ENCODE measurements at places on chromosomes 11 and 22.

DNA sequence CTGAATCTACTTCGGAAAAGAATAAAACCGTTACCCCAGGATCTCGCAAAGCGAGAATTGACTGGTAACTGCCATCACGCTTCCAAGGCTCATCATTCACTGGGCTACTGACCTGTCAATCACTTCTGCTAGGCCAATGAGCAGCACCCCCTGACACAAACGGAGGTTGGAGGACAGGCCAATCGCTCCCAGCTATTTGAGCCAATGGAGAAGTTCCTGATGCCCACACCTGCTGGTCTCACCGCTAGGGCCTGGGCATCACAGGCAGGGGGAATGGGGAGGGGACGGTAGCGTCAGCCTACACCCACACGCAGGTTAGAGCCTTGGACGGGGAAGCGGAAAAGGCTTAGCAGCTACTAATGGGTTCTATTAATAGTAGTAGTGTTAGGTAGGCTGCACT, 56.7 kb upstream of the CHST1 start:
- DNase-seq: no peak

DNA sequence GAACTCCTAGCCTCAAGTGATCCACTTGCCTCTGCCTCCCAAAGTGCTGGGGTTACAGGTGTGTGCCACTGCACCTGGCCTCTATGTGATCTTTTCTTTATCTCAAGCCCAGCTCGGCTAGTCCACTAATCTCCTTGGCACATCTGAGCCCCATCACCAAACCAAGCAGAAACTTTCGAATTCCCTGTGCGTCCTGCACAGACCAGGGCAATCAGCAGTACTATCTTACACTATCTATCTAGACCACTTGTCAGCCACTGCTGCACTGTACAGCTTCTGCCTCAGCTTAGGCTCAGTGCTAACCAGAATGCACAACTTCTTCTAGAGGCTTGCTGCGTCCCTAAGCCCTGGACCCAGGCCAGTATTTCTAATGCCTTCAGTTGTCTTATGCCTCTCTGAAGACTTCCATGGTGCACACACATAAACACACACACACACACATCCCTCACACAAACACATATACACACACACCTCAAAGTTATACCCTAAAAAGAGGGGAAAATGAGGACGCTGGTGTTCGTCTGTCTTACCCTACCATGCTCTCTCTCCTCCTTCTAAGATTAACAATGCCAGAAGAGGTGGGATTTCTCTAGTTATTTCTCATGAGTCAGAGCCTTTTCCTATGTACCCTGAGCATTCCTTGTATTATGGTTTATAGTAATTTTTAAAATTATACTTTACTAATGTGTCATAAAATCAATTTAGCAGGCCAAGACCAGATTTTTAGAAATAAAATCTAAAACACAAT, 59.3 kb upstream of the FAM181B start:
- DNase-seq: no peak

- DNase-seq: no peak
Measured at GRCh38 chr11:16226245-16226644, 130.1 kb downstream of the SOX6 start.

DNA sequence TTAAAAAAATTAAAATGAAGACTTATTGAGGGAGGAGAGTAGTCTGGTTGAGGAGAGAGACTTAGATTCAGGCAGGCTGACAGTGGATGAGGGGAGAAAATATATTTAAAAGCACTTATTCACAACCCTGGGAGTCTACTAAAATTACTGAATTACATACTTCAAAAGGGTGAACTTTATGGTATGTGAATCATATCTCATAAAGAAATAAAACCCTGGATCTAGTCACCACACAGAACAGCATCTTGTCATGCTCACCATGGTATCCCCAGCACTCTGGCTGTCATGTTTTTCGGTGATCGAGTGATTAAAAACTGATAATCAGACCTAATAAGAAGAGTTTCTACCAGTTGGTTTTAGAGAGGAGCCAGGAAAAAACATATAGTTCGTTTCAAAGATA, 11.0 kb downstream of the TEAD1 start:
- DNase-seq: no peak

- no peak for DNase-seq
Measured at GRCh38 chr11:46306296-46306853, 28.9 kb downstream of the CREB3L1 start.

- no peak for DNase-seq
Measured at GRCh38 chr11:13262096-13262495, 15.5 kb upstream of the BMAL1 start.

DNA sequence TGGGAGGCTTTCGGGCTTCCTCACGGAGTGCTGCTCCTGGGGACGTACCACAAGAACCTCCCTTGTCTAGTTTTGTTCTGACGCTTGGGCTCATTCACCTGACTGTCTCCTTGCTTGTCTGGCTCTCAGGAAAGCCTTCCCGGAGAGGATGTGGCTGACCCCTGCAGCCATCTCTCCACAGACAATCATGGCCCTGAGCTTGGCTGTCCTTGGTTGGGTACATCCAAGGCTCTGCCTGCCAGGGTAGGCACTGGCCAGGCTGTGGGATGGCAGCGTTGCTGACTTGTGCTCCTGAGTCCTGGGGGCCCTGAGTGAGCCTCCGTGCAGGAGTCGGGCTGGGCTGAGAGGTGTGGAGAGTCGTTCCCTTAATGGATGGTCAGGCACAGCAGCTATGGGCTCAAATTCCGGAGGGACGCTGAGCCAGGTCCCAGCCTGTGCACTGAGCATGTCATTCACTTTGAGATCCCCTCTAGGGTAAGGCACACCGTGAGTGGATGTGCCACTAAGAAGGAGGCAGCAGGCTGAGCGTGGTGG, 32.8 kb downstream of the BCR start:
- DNase-seq: no peak

DNA sequence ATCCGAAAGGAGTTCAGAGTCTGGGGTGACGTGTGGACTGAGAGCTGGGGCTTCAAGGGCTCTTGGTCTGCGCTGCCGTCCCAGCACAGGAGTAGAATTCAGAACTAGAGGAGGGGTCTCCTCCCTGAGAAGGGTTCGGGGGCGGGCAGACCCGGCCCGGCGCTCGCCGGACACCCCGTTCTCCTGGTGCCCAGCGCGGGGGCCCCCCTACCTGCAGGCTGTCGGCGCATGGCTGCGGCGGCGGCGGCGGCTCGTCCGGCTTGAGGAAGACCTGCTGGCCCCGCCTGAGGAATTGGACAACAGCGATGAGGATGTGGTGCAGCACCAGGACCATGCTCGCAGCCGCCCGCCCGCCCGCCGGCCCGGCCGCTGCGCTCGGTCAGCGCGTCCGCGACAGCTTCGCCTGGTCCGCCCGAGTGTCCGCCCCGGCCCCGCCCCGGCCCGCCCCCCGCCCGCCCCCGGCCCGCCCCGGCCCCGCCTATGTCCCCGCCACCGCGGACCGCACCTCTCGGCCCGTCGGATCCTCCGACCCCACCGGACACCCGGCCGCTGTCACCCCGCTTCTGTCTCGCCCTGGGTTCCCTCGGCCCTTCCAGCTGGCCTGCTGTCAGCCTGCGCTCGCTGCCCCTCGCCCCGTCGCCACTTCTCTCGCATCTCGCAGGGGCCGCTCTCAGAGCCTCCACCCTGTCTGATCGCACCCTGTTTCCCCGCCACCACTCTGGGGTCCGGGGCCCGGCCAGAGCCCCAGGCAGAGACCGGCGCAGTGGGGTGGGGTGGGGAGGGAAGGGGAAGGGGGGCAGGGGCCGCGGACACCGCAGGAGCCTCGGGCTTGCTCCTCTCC, 32.0 kb downstream of the PDE2A start:
- DNase-seq: no peak

GRCh38 chr11:1701091-1701807, 4.3 kb downstream of the KRTAP5-6 start:
- DNase-seq: no peak

DNA sequence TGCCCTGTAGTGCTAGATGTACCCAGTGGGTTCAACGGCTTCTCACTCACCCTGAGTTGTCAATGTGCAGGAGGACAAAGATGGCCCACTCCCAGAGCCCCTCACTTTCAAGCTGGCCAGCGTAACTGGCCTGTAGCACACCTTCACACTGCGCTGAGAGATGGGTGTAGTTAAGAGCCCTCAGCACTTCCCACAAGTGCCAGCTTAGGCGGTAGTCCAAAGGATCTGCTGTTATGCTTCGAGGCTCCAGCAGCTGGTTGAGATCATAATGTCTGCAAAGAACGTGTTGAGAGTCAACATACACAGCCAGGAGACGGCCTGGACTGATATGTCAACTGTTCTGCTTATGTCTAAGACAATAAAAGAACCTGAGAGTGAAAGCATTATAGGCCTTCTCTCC, 14.7 kb upstream of the CHRNA10 start:
- no peak for DNase-seq

GRCh38 chr11:129275828-129276227, 83.7 kb upstream of the ARHGAP32 start:
- DNase-seq: no peak

- peak; percentile 21 for DNase-seq
Measured at GRCh38 chr11:107565219-107565937, at the start of gene ALKBH8. Gene ALKBH8 (minus strand): TSS chr11:107565735. CDS start chr11:107560893, 4,842 bp downstream.

DNA sequence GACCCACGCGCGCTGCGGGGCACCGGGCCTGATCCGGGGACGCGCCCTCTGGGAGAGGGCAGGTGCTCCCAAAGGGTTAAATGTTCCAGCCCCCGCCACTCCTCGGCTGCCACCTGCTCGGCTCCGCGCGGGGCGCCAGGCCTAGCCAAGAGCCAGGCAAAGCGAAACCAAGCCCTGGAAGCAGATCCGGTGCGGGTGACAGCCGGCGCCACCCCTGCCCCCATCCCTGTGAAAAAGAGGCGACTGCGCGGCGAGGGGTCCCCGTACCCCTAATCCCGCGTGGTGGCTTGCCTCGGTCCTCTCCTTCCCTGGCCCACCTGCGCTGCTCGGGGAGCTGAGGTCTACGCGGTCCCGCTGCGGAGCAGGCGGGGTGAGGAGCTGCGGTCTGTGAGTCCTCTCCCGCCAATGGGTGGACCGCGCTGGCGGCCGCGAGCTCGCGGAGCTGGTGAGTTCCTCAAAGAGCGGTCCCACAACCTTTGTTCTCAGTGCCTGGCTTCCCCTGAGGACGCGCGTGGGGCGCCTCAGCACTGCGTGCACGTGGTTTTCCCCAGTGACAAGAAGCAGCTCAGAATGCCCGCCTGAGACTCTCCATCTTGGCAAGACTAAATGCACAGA, at the start of gene ME3:
Gene ME3 (minus strand): TSS at position 610 of the 615 bp plus-strand sequence.
- no peak for DNase-seq

- no peak for DNase-seq
Measured at GRCh38 chr11:72471005-72471898, 36.9 kb upstream of the CLPB start.

- DNase-seq: no peak
Measured at GRCh38 chr11:107956543-107956942, 28.3 kb downstream of the RAB39A start.

GRCh38 chr22:38109371-38110001, 998 bp downstream of the BAIAP2L2 start:
- no peak for DNase-seq

GRCh38 chr11:43497144-43497543, 138.4 kb downstream of the TTC17 start:
- no peak for DNase-seq

DNA sequence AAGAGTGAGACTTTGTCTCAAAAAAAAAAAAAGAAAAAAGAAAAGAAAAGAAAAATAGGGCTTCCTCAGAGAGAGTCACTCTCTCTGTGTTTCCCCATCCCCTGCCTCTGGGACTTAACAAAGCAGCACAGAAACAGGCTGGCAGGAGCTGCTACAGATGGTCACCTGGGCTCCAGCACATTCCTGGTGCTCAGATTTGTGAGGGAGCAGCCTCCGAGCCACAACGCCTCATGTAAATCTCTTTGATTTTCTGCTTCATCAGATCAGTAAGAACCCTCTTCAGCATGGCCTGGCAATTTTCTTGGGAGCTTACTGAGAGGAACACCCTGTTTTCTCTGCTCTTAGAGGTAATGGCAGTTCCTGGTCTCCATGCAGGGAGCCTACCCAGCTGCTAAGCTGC, 15.2 kb upstream of the LDHA start:
- DNase-seq: no peak

GRCh38 chr22:35368386-35368785, 12.5 kb upstream of the HMOX1 start:
- DNase-seq: no peak

DNA sequence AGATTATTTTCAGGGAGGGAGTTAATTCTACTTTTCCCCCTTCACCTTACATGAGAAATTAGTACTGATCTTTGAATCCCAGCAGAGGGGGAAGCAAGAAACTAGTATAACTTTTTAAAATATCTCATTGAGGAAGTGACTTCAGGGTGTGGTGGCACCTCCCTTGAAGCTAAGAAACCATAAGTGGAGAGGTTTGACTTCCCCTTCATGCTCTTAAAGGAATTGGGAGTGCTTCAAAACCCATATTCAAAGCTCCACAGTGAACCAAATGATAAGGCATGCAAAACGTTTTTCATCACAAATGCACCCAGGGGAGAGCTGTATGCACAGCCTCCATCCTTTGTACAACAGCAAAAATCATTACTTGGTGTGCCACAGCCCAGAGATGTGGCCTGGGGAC, 540 bp downstream of the MS4A14 start:
- no peak for DNase-seq

DNA sequence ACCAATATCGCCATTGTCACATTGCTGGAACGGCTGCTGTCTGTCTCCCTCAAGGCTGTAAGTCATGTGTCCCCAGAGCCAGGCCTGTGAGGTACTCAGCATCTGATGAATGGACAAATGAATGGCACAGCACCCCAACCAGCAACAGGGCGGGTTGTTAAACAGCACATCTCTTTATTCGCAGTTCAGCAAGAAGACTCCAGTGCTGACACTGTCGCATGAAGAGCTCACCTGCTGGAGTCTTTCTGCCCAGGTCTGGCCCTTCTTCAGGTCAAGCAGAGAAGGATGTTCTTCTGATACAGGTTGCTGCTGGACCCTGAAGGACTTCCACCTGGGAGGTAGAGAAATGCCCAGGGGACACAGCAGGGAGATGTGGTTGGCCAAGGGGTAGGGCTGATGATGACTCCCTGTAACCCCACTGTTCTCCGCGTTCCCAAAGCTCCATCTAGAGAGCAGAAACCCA, 4.8 kb downstream of the SPATA19 start:
- no peak for DNase-seq

DNA sequence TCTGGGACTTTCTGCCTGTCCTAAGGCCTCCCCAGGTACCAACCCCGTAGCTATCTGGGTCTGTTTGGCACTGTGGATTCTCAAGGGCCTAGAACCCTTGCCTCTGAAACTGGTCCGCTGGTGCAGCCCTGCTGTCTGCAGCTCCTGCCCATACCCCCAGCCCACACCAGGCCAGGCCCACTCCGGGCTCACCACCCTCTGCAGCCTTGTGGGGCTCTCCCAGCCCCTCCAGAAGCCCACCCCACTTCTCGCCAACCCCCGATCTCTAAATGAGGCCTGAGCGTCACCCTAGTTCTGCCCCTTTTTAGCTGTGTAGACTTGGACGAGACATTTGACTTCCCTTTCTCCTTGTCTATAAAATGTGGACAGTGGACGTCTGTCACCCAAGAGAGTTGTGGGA, 4.7 kb downstream of the KLHDC7B start:
- no peak for DNase-seq

DNA sequence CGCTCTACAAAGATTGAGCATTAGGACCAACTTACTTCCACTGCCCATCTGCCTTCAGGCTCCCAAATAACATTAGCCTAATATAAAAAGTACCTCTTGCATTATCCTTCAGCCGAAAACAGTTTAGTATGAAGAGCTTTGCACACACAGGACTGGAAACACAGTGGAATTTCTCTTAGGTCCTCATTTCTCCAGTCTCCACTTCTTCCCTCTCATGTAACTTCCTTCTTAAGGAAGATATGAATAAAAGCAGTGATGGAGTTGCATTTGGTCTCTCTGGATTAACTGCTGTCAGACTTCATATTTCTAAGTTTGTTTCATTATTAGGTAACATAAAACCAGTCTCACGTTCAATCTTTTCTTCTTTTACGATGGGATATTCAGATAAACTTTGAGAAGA, 5.6 kb upstream of the MPEG1 start:
- DNase-seq: no peak

All from esophagus squamous epithelium (tissue), 5 donors.